Spinal cord (tissue), 10 donors: ENCODE measurements at places on chromosomes 7 and 10. TPM values are rescaled to one million over a fixed set of nuclear protein-coding genes. Genes with fewer than 3 reads are reported as not detected.
A peak's percentile ranks its signal among the peaks of the same experiment; 100 is the strongest.

The ARID5B gene
- total RNA-seq: 25.7 TPM

The PNLIP gene
- total RNA-seq: 0.11 TPM

The GHRHR gene
- 2.7 TPM for total RNA-seq

The AGR2 gene
- 3.0 TPM for total RNA-seq

GRCh38 chr7:79984210-79984609 lies 150.4 kb upstream of the GNAI1 start:
- no peaks in the 10 kb centered on the region for H3K27me3 ChIP-seq
- H3K4me1 ChIP-seq: no peaks in the 10 kb centered on the region

- H3K4me1 ChIP-seq: peaks cover 16% of the 10 kb centered on the region
- no peaks in the 10 kb centered on the region for H3K27me3 ChIP-seq
- peaks cover 23% of the 10 kb centered on the region for H3K36me3 ChIP-seq
- H3K4me3 ChIP-seq: peak overlapping the region; percentile 95
- peak overlapping the region; percentile 95 for H3K27ac ChIP-seq
Observed at GRCh38 chr10:14839305-14839695, 1.2 kb downstream of the HSPA14 start.

DNA sequence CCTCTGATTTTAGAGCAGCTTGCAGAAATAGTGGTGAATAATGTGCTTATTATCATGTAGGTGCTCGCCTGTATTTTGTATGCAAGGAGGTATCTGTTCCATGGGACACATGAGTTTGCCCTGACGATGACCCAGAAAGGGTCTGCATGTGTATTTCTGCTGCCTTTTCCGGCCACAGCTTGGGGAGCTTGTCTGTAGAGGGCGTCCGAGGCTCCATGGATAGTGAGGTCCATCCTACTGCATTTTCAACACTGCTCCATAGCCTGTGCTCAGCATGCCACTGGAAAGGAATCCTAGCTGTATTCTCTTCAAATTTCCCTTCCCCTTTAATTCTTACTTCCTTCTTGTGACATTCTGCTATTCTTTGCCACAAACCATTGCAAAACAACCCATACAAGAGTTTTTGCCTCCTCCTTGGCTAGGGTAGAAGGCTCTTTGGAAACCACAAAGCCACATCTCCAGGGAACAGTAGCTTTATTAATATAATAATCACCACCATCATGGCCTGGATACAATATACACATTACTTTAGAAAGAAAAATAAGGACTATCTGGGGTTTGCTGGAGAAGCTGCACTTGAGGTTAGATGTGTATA lies 127.7 kb downstream of the DYNC1I1 start:
- no peaks in the 10 kb centered on the region for H3K4me1 ChIP-seq
- H3K27ac ChIP-seq: no peak overlapping the region
- no peaks in the 10 kb centered on the region for H3K36me3 ChIP-seq
- H3K4me3 ChIP-seq: no peak overlapping the region

DNA sequence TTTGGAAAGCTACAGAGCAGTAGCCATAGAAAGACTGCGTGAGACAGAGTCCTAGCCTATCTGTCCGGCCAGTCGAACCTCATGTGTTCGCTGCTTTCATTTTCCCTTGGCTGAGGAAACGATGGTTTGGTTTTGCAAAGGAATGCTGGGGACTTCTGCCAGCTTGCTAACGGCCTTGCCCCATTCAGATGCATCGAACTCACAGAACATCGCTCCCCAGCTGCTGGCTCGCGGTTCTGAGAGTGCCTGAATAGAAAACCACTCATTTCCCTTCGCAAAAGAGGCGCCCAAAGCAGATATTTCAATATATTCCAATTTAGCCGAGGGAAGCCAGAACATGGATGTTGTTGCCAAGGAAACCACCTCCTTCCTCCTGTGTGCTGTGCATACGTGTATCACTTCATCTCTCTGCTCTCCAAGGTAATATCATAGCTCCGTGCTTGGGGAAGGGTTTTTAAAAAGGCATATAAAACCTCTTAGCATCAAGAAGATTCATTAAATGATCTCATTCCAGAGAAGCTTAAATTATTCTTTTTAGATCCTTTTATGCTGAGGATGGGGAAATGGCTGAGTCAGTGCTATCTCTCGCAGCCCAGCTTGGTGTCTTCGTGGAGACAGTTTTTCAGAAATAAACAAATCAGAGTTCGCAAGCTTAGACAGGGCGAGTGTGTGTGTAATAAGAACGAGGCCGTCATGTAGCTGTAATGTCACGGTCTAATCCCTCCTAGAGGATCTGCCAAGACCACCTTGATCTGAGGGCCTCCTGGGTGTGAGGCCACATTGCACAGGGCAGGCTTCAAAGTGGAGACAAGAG lies 215.2 kb downstream of the RPS24 start:
- H3K27me3 ChIP-seq: no peaks in the 10 kb centered on the region
- H3K36me3 ChIP-seq: no peaks in the 10 kb centered on the region
- DNase-seq: peak; percentile 60

DNA sequence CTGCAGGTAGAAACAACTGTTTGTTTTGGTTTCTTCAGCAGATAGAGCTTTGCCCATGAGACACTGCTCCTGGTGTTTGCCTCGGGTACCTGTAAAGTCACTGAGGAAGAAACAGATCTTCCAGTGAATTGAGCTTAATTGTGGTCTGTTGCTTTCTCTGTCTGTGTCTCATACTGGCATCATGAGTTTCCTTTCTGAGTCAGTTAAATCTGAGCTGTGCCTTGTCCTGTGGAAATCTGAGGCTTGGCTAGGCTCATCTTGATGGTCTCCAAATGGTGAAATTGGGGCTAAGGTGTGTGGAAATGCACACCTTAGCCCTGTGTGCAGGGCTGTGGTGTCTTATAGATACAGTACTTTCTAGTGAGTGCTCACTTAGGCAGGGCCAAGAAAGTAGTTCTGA lies 67.4 kb downstream of the GBF1 start:
- no peak overlapping the region for H3K4me3 ChIP-seq
- no peak for DNase-seq
- H3K27me3 ChIP-seq: no peaks in the 10 kb centered on the region
- H3K4me1 ChIP-seq: peaks cover 3% of the 10 kb centered on the region
- no peak overlapping the region for H3K27ac ChIP-seq

- no peaks in the 10 kb centered on the region for H3K27me3 ChIP-seq
- H3K4me1 ChIP-seq: no peaks in the 10 kb centered on the region
- no peak for DNase-seq
- no peak overlapping the region for H3K4me3 ChIP-seq
- H3K27ac ChIP-seq: no peak overlapping the region
- H3K36me3 ChIP-seq: no peaks in the 10 kb centered on the region
Observed at GRCh38 chr7:121212036-121212435, 116.8 kb upstream of the WNT16 start.

- no peak for DNase-seq
- no peaks in the 10 kb centered on the region for H3K27me3 ChIP-seq
- no peaks in the 10 kb centered on the region for H3K36me3 ChIP-seq
- no peak overlapping the region for H3K27ac ChIP-seq
- H3K4me1 ChIP-seq: peaks cover 2% of the 10 kb centered on the region
Observed at GRCh38 chr10:126804396-126804795, 100.8 kb upstream of the DOCK1 start.

- H3K27me3 ChIP-seq: no peaks in the 10 kb centered on the region
- no peak overlapping the region for H3K4me3 ChIP-seq
- no peak for DNase-seq
- peaks cover 4% of the 10 kb centered on the region for H3K4me1 ChIP-seq
Observed at GRCh38 chr10:72887043-72887442, 6.5 kb upstream of the OIT3 start.

GRCh38 chr10:46325021-46325420 lies 38.2 kb downstream of the ANTXRL start:
- no peaks in the 10 kb centered on the region for H3K36me3 ChIP-seq
- no peak for DNase-seq
- no peaks in the 10 kb centered on the region for H3K27me3 ChIP-seq
- H3K4me1 ChIP-seq: peaks cover 21% of the 10 kb centered on the region

- no peaks in the 10 kb centered on the region for H3K27me3 ChIP-seq
- H3K27ac ChIP-seq: no peak overlapping the region
- H3K4me3 ChIP-seq: no peak overlapping the region
Observed at GRCh38 chr7:101507791-101508252, 121.3 kb downstream of the MYL10 start.

DNA sequence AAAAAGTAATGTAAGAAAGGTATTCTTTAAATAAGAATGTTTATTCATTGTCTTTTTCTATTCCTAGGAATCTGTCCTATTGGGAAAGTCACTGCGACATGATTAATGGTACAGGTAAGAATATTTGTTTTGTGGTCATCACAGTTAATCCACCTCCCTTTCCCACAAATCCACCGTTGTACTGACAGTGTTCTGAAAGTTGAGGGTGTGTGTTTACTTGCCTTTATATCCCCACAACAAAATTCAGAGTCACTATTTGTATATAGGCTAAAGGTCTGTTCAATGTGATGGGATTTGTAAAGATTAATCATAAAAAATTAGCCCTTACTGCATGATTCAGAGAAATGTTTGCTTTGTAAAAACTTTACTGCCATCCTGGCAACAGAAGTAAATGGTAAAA lies 27.9 kb downstream of the CD36 start:
- no peak overlapping the region for H3K4me3 ChIP-seq
- DNase-seq: no peak
- no peaks in the 10 kb centered on the region for H3K4me1 ChIP-seq
- H3K36me3 ChIP-seq: no peaks in the 10 kb centered on the region
- H3K27me3 ChIP-seq: no peaks in the 10 kb centered on the region

DNA sequence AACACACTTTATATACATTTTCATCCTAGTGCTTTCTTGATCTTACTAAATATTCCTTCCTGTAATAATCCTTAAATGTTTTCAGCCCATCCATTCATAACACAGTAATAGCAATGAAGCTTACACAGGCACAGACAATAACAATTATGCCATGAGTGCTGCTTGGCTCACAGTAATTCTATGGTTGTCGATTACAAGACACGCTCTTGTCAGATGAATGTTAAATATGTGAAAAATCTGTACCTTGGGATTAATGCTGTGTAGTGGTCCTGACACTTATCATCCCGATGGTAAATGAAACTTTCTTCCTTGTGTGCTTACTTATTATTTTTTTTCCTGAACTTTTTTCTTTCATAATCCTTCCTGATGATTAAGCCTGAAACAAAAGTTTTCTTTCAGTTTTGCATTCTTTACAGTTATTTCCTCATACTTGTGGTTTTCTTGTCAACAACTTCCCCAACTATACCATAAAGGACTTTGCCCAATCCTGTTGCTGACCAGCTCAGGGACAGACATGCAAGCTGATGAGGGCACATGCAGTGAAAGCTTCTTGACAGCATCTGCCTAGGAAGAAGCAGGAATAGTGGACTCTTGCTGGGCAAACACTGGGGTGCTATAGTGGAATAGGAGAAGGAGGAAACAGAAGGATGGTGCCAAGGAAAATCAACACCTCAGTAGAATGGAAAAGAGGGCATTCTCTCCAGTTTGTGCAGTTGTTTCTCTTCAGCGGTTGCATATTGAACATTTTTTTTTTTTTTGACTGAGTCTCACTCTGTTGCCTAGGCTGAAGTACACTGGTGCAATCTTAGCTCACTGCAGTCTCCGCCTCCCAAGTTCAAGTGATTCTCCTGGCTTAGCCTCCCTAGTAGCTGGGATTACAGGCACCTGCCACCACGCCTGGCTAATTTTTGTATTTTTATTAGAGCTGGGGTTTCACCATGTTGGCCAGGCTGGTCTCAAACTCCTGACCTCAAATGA lies 6.7 kb upstream of the MGAM2 start:
- no peak for DNase-seq
- H3K27me3 ChIP-seq: no peaks in the 10 kb centered on the region
- H3K27ac ChIP-seq: no peak overlapping the region
- H3K36me3 ChIP-seq: no peaks in the 10 kb centered on the region
- no peaks in the 10 kb centered on the region for H3K4me1 ChIP-seq

GRCh38 chr7:30359957-30360356 lies 75.6 kb downstream of the ZNRF2 start:
- no peaks in the 10 kb centered on the region for H3K27me3 ChIP-seq
- no peak for DNase-seq
- no peaks in the 10 kb centered on the region for H3K36me3 ChIP-seq
- no peaks in the 10 kb centered on the region for H3K4me1 ChIP-seq
- no peak overlapping the region for H3K27ac ChIP-seq

DNA sequence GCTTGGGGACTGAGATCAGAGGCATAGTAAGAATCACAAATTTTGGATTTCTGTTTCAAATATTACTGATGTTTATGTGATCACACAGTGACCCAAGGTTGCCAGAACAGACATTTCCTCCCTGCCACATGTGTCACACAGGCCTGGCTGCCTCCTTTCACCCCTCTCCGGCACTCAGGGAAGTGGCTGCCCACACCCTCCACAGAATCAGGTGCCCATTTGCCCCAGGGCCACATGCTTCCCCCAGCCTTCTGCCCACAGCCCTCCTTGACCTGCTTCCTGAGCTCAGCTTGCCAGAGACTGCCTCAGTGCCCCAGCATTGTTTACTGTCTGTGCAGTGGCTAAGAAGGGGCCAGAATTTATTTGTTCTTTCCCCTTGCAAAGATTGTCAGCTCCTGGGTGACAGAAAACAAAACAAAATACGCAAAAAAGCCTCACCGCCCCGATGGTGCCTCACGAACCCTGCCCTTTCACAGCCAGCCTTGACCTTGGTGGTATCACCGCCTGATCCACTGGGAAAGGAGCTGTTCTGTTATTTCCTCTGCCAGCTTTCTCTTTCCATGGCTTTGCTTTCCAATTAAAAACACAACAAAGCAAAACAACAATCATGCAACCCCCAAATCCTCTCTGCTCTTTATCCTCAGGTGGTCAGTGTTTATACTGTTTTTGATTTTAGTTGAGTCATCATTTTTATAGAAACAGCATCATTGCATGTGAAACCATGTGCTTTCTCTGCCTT lies 52.8 kb downstream of the CHN2 start:
- no peak overlapping the region for H3K27ac ChIP-seq
- no peaks in the 10 kb centered on the region for H3K27me3 ChIP-seq
- no peaks in the 10 kb centered on the region for H3K36me3 ChIP-seq
- no peak overlapping the region for H3K4me3 ChIP-seq
- DNase-seq: no peak
- H3K4me1 ChIP-seq: peaks cover 5% of the 10 kb centered on the region

DNA sequence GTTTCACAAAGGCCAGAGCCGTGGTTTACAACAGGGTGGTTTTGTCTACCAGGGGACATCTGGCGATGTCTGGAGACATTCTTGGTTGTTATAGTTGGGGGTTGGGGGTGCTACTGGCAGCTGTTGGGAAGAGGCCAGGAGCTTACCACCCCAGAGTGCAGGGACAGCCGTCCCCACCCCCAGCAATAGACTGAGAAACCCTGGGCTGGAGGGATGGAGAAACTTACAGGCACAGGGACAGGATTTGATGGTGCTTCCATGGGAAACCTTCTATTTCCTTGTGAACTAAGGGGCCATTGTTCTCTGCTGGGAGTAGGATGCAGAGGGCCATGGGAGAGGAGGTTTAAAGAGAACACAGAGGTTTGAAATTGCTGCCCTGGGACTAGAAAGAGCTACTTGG lies 10.9 kb downstream of the ADCK2 start:
- no peaks in the 10 kb centered on the region for H3K27me3 ChIP-seq
- peaks cover 12% of the 10 kb centered on the region for H3K4me1 ChIP-seq
- H3K36me3 ChIP-seq: peaks cover 62% of the 10 kb centered on the region
- H3K4me3 ChIP-seq: no peak overlapping the region
